ENCODE measurements at places on chromosomes 2 and 18.

DNA sequence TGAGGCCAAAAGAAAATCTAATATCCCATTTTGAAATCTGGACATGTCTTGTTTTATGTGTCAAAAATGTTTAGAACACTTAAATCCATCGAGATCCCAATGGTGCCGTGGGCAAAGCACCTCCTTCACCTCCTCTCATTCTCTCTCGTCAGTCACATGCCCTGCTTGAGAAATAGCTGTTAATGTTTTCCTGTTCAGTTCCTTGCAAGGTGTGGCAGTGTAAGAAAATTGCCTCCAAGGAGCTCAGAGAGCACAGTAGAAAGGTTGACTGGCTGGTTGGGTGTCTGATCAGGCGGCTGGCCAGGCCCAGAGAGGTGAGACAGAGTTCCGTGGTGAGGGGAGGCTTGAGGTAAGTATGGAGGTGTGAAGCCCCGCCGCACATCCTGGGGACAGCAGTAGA lies 210.2 kb downstream of the TSN start:
- DNase-seq: no peak

DNA sequence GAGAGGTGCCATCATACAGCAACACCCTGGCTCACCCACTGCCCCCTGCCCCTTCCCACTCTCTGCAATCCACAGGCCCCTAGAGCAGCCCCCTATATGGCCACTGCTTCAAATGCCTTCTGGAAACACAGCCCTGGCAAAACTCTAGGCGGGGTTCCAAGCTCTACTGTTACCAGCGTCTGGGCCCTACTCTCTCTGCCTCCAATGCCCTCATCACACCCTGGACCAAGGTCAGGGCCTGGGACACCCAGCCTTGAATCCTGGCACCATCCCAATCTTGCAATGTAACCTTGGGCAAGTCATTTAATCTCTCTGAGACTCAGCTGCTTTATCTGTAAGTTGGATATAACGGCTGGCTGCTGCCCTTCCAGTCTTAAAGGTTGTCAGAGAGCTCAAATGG lies 39.2 kb upstream of the LOXHD1 start:
- DNase-seq: no peak

GRCh38 chr2:134405611-134406081 lies 151.8 kb downstream of the MGAT5 start:
- DNase-seq: no peak

- no peak for DNase-seq
Measured at GRCh38 chr2:238640486-238640885, 207.4 kb upstream of the TWIST2 start.

GRCh38 chr18:57148263-57148662 lies 1.4 kb downstream of the BOD1L2 start:
- DNase-seq: no peak

- DNase-seq: no peak
Measured at GRCh38 chr2:159497256-159497655, 119.1 kb downstream of the BAZ2B start.

DNA sequence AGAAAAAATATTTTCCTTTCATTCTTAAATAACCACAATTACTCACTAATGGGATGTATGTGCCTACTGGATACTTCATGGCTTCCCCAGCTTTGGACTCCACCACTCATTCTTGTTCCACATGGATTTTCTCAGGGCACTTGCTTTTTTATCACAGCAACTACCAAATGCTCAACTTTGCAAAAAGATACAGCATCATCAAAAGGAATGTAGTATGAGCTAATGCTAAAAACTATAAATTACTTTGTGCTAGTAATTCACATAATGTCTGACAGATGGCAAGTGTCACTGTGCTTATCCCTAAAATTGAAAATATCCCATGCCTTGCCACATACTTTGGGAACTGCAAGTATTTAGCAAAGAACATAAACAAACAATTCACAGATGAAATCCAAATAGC lies 130.4 kb upstream of the ZFP36L2 start:
- DNase-seq: no peak
